Pancreas (tissue), 10 donors: ENCODE measurements at places on chromosomes 4 and X. TPM values are rescaled to one million over a fixed set of nuclear protein-coding genes. Genes with fewer than 3 reads are reported as not detected.

The TCEAL6 gene
- 0.14 TPM for total RNA-seq

The UGT2B10 gene
- total RNA-seq, result not detected

The NHSL2 gene
- 0.92 TPM for total RNA-seq

The ZDHHC15 gene
- 0.84 TPM for total RNA-seq

GRCh38 chr4:87423317-87424098 is 1.1 kb downstream of the NUDT9 start:
- H3K4me1 ChIP-seq, result peaks cover 40% of the 10 kb centered on the region
- no peaks in the 10 kb centered on the region for H3K27me3 ChIP-seq
- DNase-seq, result no peak
- H3K27ac ChIP-seq, result peak overlapping the region; percentile 76
- peak overlapping the region; percentile 64 for H3K4me3 ChIP-seq

GRCh38 chr4:114184901-114185300 is 205.5 kb upstream of the ARSJ start:
- no peak overlapping the region for H3K4me3 ChIP-seq
- no peaks in the 10 kb centered on the region for H3K27me3 ChIP-seq
- peaks cover 8% of the 10 kb centered on the region for H3K4me1 ChIP-seq
- DNase-seq, result no peak
